ENCODE measurements at places on chromosomes 1 and 21.
A peak's percentile ranks its signal among the peaks of the same experiment; 100 is the strongest.

GRCh38 chr21:45467221-45467779, 62.3 kb downstream of the COL18A1 start:
- no peak for DNase-seq

- DNase-seq: no peak
Observed at GRCh38 chr1:116211294-116211693, 100.1 kb downstream of the MAB21L3 start.

- DNase-seq: no peak
Observed at GRCh38 chr21:41900401-41900800, 21.3 kb upstream of the PRDM15 start.

GRCh38 chr1:84949664-84950063, 47.2 kb downstream of the MCOLN2 start:
- DNase-seq: no peak

DNA sequence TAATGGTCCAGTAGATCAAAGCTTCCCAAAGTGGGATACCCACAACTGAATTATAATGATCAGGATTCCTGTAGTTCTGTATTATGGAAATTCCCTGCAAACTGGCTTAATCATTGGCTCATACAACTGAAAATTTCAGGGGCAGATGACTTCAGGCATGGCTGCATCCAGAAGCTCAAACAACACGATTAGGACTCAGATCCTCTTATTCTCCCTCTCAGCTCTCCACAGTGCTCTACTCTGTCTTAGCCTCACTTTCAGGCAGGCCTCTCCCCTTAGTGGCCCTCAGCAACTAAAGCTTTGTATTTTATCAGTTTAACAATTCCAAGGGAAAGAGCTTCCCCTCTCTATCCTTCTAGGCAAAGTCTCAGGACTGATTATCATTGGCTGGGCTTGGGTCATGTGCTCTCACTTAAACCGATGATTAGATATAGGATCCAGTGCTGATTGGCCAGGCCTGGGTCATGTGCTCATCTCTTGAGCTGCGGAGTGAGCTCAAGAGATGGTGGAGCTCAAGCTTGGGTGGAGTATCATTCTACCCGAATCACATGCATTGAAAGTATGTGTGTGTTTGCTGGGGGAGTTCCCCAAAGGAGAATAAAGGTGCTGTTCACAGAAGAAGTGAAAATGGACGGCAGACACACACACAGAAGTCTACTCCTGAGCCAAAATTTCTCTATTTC, 57.9 kb upstream of the RUNX3 start:
- no peak for DNase-seq

GRCh38 chr1:114075105-114075504, 78.6 kb downstream of the SYT6 start:
- no peak for DNase-seq

DNA sequence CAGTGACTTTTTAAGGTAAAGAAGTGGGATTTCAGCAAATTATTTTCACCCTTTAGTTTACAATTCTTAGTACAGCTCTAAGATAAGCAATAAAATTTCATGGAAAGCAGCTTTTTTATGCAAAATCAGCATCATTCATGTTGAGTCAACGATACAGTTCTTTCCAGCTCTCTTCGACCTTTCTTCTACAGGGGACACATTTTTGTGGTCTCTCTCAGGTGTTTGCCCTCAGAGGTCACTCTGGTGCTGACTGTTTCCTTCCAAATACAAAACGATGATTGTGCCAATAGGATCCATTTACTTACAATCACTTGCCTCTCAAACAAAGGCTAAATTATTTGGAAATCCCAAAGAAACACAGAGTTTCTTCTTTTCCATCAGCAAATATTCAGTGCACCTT, 51.0 kb downstream of the PSMG1 start:
- DNase-seq: no peak

DNA sequence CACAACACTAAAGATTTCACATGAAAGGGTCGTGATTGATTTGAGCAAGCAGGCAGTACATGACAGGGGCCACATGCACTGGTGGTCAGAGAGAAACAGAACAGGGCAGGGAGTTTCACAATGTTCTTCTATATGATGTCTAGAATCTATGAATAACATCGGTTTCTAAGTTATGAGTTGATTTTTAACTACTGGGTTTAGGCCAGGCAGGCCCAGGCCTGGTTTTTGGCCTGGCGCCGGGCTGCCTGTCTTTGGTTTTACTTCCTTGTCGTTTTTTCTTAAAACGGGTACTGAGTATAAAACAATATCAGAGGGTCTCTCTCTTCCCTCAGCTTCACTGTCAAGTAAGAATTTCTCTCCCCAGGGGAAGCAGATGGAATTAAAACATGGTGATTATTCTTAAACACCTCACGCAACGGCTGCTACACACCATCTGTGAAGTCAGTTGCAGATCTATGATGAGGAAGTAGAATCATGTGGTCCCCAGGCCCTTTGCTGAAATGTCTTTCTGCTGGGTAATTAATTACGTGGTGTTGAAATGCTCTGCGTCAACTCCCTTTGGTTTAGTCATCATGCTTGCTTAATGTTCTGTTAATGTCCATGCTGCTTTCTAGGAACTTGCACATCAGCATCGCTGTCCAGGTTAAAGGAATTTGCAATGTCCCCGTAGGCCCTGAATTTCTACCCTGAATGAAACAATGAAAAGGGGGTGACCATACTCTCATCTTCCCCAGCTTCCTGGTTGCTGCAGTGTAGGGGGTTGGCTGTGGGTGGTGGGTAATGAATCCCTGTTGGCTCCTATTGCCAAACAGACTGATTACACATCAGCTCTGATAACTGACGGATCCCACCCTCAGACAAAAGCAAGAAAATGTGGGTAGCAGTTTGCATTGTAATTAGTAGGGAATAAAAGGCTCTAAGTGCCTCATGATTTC, 70.3 kb downstream of the SERINC2 start:
- DNase-seq: no peak

DNA sequence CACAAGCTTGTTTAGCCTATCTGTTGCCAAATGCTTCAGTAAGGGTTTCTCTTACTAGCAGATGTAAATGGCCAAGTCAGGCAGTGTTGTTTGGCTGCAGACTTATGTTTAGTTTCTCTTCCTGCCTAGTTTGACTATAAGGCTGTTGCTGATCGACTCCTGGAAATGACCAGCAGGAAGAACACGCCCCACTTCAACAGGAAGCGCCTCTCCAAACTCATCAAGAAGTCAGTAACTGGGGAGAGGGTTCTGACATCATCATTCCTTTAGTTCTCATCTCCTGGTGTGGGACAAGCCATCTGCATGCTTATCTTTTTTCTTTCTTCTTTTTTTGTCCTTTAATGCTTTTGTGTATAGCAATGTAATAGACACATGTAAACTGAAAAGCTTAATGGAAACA, 25.1 kb downstream of the RRP1B start:
- no peak for DNase-seq

DNA sequence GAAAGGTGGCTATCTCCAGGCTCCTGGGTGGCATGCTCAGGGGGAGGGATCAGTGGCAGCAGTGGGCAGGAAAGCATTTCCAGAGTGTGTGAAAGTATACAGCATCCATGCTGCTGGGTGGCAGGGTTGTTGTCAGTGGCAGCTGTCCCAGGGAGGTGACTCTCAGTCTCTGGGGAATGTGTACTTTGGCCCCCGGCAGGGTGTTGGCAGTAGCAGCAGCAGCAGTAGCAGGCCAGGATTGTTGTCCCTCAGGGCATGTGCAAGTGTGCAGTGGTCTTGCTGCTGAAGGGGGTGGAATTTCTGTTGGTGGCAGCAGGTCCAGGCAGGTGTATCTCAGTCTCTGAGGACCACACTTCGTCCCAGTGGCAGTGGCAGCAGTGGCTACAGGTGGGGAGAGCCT, 71.7 kb upstream of the GUCA2B start:
- no peak for DNase-seq

- DNase-seq: no peak
Observed at GRCh38 chr1:167938080-167938636, 1.3 kb upstream of the MPC2 start.

GRCh38 chr1:44721485-44722361, 9.2 kb downstream of the RNU5D-1 start:
- DNase-seq: peak; percentile 52

GRCh38 chr1:51666478-51666877, 49.6 kb downstream of the OSBPL9 start:
- DNase-seq: no peak

DNA sequence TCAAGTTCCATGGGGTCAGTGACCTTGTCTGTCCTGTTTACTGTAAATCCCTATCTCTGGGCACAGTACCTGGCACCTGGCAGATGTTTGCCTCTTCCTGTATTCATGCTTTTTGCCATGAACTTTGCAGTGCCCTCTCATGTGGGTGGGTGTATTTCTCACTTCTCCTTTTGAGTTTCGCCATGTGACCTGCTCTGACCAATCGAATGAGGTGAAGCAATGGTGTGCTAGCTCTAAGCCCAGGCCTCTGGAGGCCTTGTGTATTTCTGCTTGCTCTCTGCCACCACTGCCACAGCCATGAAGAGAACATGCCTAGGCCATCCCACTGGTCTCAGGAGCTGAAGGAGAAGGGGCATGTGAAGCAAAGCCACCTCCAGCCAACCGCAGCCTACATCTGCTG, 185.5 kb upstream of the ZC3H12A start:
- DNase-seq: no peak

- DNase-seq: no peak
Observed at GRCh38 chr1:189432753-189433152, 1044.9 kb downstream of the BRINP3 start.

GRCh38 chr1:197485790-197486189, 217.7 kb downstream of the CRB1 start:
- no peak for DNase-seq

DNA sequence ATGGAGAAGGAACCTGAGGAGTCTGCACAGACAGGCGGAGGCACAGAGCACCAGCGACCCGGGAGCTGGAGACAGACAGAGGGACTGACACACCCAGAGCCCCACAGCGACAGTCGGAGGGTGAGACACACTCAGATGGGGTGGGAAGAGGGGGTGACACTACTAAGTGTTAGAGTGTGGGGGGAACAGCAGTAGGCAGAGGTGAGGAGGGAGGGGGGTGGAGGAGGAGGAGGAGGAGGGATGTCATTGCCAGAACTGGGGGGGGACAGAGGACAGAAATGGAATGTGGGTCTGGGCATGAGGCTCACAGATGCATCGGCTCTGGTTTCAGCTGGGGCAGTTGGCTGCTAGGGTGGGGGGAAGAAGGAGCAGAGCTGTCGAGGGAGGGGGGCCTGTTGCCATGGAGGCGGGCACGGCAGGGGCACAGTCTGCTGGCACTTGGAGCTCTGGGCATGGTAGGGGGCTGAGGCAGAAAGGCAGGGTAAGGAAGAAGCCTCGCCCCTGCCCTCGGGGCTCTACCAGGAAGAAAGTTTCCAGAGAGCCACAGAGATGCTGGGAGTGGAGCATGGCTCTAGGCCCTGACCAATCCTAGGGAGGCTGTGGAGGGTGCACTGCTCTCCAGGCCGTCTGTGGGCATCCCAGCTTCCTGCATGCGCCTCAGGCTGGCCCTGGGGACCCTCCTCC, 37.3 kb downstream of the AHDC1 start:
- no peak for DNase-seq

GRCh38 chr1:177219554-177220458, 49.0 kb downstream of the BRINP2 start:
- no peak for DNase-seq

DNA sequence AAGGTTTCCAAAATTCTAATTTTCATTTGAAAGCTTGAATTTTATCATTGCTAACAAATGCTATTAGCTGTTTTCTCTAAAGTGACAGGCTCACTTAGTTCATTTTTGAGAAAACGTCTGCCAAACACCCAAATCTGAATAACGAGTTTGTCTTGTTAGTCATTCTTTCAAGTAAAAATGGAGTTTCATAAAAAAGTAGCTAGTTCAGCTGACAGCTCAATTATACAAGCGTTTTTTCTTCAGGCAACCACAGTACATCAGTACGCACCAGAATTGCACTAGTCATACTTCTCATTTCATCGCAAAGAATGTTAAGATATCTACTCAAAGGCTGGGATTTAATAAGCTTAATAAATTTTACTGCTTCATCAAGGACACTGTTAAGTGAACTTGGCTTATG, 72.3 kb upstream of the SLFNL1 start:
- no peak for DNase-seq

DNA sequence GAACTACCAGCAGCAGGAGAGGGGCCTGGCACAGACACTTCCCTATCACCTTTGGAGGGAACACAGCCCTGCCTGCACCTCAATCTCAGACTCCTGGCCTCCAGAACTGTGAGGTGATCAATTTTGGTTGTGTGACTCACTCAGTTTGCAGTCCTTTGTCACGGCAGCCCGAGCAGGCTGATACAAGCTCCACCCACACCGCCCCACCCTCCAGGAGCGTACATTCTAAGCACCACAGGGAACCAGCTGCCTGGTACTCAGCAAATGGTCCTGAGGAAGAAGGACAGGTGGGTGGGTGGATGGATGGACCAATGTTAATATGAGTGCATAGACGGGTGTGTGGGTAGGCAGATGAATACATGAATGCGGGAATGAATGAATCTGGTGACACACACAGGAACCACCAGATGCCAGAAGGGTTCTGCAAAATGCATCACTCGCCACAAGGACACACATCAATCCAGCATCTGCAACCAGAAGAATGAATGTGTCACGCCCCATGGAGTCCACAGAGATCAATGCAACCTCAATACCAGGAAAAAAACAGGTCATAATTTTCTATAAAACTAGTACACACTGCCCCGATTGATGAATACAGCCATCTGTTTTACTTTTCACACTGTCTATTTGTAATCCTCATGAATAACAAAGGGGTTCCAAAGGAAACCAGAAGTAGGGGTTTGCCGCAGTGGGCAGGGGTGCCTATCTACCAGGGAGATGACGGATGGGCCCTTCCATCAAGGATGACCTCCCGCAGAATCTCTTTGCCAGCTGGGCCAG, 284.5 kb downstream of the NPHP4 start:
- no peak for DNase-seq

- no peak for DNase-seq
Observed at GRCh38 chr1:110876748-110877341, 3.9 kb downstream of the CD53 start.

GRCh38 chr21:33403128-33403785, at the start of gene IFNGR2:
Gene IFNGR2 (plus strand): TSS chr21:33403413. CDS start chr21:33403544, 131 bp downstream.
- DNase-seq: no peak

DNA sequence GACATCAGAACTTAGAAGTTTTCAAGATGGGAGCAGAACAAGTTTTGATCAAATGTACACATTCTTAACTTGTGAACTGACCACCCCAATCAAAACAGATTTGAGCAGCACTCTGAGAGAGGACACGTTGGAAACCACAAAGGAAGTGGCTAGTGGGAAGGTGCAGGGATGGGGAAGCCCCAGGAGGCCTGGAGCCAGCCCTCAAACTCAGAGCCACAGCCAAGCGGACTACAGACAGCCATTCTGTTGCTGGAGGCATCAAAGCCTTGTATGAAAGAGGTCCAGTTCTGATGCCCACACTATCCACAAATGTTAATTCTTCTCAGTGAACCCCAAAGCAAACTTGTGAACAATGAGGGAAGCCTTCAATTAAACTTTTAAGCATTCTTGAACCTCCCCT, 143.6 kb upstream of the RAB4A start:
- DNase-seq: no peak

- DNase-seq: no peak
Observed at GRCh38 chr21:37041706-37042271, 31.1 kb downstream of the PIGP start.

All from stimulated activated CD8-positive, alpha-beta memory T cell treated with anti-CD3 and anti-CD28 coated beads, Interleukin-7, amount 100 ng/mL, for 24 hours (primary cell).